ENCODE measurements at places on chromosomes 12 and 14.

DNA sequence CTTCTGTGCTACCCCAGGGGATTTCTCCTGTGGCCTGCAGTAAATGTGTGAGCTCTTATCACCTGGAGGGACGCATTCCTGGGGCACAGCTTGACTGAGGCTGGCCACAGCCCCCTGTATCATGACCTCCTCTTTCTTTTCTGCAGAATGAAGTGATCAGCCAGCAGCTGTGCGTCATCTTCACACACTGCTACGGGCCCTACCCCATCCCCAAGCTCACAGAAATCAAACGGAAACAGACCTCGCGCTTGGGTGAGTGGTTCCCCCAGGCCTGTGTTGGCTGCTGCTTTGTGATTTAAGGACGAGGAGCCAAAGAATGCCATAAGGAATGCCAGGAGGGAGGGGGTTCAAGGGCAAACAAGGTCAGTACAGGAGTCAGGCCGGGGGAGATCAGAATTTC is 50.5 kb upstream of the PWP1 start:
- no peak for DNase-seq

GRCh38 chr12:109330282-109331230 is 17.1 kb upstream of the MYO1H start:
- no peak for DNase-seq

DNA sequence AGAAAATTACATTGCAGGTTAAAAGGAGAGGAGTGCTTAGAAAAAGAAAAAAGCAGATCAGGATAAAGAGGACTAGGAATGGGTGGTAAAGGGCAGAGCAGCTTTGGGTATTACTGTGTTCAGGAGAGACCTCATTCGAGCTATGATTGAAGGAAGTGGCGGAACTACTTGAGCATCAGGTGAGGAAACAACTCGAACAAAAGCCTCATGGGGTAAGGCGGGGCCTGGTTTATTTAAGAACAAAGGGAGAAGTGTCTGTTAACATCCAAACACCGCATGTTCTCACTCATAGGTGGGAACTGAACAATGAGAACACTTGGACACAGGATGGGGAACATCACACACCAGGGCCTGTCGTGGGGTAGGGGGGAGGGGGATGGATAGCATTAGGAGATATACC is 444.6 kb upstream of the CCDC196 start:
- no peak for DNase-seq

DNA sequence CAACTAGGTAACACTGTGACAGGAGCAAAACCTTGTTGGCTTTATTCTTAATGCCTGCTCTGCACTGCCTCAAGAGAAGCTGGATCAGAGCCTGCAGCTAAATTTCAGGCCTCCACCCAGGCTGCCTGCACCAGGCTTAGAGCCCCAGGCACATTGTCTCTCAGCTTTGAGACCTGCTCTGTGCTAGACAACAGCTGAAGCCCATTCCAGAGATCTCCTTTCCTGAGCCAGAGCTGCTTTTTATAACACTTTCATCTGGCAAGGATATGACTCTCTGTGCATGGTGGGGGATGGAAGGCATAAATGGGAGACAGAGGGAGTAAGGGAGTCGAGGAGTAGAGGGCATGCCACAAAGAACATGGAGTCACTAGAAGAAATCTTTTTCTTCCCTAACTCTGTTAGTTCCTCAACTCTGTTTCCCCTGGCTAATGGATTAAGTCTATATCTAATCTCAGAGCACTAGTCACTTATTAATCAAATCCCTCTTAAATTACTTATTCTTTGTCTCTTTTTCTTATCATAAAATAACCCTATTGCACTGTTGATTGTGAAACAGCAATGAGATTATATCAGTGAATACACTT is 27.1 kb upstream of the LUM start:
- no peak for DNase-seq

DNA sequence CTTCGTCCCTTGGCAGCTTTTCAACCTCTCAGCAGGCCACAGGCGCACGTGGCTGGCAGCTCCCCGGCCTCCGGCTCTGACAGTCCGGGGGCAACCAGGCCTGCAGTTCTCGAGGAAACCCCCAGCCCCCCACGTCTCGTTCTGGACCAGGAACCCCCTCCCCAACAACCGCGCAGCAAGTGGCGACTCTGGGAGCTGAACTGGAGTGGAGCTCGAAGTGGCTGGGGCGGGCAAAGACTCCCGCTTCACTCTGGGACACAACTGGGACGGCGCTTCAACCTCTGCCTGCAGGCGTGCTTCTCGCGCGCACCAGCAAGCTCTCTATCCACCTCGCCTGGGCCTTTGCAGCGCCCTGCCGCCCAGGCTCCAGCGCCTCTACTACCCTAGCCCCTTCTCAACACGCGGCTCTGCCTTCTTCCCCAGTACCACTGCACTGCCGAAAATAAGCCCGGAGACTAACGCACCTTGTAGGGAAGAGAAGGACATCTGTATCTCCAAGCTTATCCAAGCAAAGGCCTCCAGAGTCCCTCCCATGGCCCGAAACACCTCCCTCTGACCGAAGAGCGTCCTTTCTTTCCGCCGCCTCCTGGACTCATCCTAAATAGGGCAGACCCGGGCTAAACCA is 2.4 kb upstream of the NKX2-1 start:
- no peak for DNase-seq

- DNase-seq = no peak
Observed at GRCh38 chr12:22350886-22351285, 16.4 kb upstream of the ST8SIA1 start.

DNA sequence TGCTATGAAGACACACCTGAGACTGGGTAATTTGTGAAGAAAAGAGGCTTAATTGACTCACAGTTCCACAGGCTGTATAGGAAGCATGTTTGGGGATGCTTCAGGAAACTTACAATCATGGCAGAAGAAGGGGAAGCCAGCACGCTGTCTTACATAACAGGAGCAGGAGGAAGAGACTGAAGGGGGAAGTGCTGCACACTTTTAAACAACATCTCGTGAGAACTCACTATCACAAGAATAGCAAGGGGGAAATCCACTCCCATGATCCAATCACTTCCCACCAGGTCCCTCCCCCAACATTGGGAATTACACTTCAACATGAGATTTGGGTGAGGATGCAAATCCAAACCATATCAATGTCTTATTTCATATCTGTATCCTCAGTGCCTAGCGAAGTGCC is 307.2 kb downstream of the ATP23 start:
- DNase-seq = no peak

DNA sequence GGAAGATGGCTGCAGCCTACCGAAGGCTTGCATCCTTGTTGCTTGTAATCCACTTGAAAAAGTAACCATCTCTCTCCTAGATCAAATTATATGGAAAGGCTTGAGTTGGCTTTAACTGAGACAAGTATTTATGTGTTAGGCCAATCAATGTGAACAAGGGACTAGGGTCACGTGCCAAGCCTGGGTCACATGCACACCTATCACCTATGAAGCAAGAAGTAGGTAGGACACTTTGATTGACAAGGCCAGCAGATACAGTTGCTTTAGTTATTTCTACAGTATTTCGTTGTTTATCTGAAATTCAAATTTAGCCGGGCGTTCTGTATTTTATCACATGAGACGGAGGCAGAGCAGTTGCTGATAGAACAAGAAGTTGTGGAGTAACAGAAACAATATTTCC is 212.3 kb upstream of the OTX2 start:
- no peak for DNase-seq

Measured in activated T-cell treated with anti-CD3 and anti-CD28 coated beads for 1 hour (primary cell).